ENCODE measurements at places on chromosomes 5 and 9. TPM values are rescaled to one million over a fixed set of nuclear protein-coding genes. Genes with fewer than 3 reads are reported as not detected.

- no peak for DNase-seq
These were observed 32.1 kb downstream of the USP20 start for GRCh38 chr9:129867136-129868022.

GRCh38 chr9:108535526-108535925 lies 320.3 kb downstream of the ACTL7B start:
- no peak for DNase-seq

Gene PCDHA7
- polyA plus RNA-seq, result 0.42 TPM

Gene HOMER1
- polyA plus RNA-seq, result 29.3 TPM

Gene GDA
- polyA plus RNA-seq, result 1.1 TPM

Gene SOWAHA
- polyA plus RNA-seq, result 5.1 TPM
